Fibroblast of skin of scalp (primary cell): ENCODE measurements at places on chromosomes 4 and X.

DNA sequence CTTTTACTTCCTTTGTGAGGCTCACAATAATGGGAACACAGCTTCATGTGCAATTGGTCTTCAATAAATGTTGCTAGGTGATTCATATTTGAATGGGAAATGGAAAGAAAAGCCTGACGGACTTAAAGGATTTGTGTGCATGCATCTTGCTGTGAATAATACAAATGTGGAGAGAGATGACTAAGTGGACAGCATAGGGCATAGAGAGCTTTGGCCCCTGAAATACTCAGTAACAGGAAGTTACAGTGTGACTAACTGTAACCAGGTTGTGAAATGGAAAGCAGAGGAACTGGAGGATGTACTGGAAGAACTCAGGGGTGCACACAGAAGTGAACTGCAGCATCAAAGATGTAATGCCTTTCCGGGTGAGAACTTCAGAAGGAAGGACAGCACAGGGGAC is 206.7 kb downstream of the MGST2 start:
- DNase-seq: peak; percentile 85

DNA sequence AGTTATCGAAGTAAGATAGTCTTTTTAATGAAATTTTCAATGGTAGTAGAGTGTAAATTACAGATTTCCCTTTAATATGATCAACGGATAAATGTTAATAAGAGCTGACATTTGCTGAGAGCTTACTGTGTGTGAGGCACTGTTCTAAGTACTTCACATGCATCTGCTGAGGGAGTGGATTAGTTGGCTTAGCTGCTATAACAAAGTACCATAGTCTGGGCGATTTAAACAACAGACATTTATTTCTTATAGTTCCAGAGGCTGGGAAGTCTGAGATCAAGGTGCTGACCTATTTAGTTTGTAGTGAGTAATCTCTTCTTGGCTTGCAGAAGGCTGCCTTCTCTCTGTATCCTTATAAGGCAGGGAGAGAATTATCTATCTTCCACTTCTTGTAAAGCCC is 174.3 kb downstream of the CEP135 start:
- no peak for DNase-seq

DNA sequence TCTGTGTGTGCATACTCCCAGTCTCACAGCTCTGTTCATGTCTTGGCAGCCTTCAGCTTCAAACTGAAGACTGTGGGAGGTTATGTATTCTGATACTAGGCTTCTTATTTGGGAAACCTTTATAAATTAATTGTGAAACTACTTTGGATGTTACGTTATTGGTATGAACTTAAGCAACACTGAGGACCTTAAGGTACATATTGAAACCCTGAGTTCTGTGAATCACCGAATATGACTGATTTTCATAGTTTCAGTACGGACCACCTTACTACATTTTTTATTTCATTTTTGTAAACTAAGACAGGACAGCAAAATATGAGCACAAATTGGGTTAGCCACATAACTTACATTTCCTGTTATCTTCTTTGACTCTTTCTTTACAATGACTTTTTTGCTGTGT is 498.4 kb downstream of the PDGFC start:
- DNase-seq: no peak

DNA sequence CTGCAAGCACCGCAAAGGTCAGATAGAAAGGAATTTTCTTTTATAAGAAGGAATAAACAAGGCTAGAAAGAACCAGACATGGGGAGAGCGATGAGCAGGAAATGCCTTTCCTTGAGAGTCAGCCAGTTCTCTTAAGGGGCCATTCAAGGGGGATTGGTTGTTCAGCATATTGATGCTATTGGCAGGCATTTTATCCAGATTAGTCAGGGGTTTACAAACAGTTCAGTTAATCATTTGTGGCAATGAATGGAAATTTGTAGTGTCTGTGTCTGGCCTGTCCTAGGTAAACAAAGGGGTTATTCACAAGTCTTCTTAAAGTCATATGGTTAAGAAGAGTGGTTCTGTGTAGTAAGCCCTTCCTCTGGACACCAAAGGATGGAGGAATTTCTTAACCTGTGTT is 184.7 kb upstream of the FRMPD4 start:
- peak; percentile 90 for DNase-seq

GRCh38 chr4:1690698-1691097 is 6.6 kb upstream of the FAM53A start:
- no peak for DNase-seq

- no peak for DNase-seq
Measured at GRCh38 chr4:16995451-16995850, 97.0 kb upstream of the LDB2 start.

- DNase-seq: no peak
Measured at GRCh38 chr4:22745234-22745633, 52.5 kb downstream of the GBA3 start.

- no peak for DNase-seq
Measured at GRCh38 chrX:73847100-73847499, 284.1 kb downstream of the CHIC1 start.

DNA sequence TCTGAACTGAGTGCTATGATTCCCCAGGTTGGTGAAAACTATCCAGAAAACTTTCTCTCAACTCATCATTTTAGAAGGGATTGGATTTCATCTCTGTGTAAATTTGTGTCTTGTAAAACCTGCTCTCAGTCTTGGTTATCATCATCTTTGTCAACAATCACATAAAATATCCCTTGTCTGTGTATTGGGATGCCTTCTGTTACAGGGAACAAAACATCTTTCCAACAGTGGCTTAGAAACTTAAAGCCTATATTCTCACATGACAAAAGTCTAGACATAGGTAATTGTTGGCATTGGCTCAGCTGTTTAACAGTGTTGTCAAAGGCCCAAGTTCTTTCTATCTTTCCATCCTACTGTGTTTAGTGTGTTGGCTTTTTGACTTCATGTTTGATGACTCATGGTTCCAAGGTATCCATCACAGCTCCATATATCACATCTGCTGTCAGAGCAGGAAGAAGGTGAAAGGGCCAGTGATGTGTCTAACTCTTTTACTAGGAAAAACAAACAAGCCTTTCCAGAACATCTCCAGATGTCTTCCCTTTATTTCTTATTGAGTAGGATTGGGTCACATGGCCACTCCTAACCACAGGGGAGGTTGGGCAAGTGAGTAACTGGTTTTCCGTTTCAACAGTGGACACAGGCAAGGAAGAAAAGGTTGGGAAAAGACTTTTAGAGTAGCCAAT is 65.0 kb downstream of the PHEX start:
- DNase-seq: peak; percentile 31

DNA sequence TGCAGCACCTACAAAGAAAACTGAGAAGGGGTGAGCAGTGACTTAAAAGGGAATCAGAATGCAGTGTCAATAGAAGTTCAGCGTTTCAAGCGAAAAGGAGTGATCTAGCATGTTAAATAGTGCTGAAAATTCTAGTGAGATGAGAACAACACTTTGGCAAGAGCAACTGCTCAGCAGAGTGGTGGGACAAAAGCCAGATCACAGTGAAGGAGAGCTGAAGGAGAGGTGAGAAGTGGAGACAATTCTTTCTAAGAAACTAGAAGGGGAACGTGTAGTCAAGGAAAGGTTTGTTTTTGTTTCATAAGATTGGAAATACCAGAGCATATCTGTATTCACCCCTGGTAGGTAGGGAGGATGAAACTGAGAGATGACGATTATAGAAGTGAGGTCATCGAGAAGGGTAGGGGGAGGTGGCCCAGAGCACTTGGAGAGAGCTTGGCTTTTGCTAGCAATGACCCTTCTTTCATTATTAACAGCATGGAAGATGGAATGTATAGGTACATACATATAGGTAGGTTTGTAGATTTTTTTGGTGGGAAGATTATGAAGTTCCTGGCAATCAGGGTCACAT is 33.7 kb downstream of the SRPX2 start:
- peak; percentile 18 for DNase-seq

DNA sequence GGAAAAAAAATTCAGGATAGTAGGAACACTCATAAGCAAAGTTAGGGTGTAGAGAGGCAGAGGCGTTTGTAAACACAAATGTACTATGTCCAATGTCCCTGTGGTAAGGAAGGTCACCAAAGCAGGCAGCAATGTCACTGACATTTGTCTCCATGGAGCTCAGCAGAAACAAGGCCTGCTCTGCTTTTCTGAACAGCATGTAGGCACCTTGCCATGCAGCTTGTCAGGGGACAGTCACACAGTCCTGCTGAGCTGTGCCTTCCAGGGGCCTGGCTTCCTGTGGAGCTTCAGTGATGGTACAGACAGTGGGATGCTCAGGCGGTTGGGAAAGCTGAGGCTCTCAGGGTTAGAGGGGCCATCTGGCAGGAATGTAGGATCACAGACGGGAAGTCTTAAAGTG is 74.5 kb upstream of the HS3ST1 start:
- no peak for DNase-seq

DNA sequence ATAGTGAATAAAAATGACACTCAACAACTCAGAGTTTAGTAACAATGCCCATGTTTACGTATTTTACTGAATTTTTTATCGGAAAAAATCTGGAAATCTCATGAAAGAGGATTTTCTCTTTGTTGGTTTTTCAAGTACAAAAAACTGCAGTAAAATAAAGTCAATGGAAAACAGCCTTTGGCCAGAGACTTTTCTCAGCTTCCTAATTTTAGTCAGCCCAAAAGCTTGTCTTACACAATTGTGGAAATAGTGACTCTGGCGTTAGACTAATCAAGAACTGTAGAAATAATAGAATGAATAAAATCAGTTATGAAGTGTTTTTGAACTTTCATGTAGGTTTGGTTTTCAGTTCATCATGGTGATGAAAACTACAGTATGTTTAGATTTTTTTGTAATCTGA is 234.7 kb downstream of the DKK2 start:
- DNase-seq: no peak

DNA sequence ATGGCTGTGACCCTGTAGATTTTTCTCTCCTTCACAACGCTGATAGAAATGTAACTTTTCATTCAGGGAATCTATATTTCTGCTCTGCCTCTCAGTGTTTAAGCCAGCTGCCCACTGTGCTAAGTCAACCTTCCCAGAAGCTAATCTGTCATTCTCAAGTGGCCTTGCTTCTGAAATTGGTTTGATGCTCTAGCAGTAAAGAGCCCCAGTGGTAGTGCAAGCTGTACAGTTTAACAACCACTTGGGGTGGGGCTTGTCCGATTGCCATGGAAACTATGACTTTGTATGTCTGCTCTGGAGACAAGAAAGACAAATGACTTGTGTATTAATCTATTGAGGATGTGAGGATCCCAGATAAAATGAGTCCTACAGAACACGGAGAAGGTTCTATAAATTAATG is 620.9 kb upstream of the GALNT7 start:
- DNase-seq: no peak

DNA sequence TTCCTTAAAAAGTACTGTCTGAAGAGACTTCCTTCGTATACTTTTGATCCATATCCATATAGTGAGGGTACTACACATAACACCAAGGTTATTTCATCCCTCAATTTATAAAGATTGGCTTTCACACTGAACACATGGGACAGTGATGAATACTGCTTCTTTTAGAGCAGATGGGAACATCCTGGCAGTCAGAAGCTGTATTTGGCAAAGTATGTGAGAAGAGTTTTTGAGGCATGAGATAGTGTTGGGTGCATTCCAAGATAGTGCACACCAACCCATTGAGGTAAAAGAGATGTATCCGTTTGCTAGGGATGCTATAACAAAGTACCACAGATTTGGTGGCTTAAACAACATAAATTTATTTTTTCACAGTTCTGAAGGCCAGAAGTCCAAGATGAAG is 141.1 kb downstream of the MOSPD2 start:
- peak; percentile 28 for DNase-seq

DNA sequence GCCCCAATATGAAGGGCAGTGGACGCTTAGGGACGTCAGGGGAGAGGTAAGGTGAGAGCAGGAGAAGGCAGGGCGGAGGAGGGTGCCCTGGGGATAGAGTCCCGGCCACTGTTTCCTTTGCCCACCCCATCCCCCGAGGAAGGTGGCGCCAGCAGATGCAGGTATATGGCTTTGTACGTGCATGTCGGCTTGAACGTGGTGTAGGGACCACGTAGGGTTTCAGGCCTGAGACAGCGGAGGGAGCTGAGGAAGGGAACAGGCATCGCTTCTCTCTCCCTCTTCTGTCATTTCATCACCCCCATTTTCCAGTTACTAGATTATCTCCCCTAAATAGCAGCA is 97.9 kb downstream of the PHKA2 start:
- no peak for DNase-seq

- no peak for DNase-seq
Measured at GRCh38 chr4:40327340-40327739, 7.8 kb upstream of the CHRNA9 start.

DNA sequence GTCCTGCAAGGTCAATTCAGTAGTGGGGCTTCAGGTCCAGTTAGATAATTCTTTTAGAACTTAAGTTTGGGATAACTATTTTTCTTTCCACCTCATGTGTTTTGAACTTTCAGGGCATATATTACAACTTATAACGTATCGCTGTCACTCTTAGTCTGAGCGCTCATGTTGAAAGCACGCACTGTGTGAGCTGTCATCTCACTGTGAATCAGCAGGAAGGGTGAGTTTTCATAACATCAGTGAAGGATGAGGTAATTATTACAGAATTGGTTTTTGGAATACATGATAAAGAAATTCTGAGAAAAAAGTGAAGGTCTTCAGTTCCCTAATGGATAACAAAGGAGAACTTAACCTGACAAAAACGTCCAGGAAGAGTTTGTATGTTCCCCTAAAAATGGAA is 45.1 kb upstream of the SLC4A4 start:
- peak; percentile 64 for DNase-seq
